ENCODE measurements at places on chromosomes 11 and 22.

DNA sequence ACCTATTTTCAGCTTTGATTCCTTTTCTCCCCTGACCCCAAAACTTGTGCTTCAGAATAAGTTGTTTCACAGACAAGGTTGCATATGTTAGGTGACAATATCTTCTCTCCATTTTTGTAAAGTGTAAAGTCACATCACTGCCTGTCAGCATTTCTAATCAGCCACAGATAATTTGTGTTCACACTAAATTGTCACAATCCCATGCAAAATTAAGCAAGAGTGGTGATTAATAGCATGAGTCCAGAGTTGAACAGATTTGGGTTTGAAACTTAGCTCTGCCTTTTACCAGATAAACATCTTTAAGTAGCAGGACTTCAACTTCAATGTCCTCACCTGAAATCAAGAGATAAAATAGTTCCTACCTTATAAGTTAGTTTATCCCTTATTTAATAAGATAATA, 80.1 kb downstream of the MICAL2 start:
- DNase-seq = no peak

- DNase-seq = no peak
Measured at GRCh38 chr11:13667245-13667644, 1.2 kb upstream of the FAR1 start.

DNA sequence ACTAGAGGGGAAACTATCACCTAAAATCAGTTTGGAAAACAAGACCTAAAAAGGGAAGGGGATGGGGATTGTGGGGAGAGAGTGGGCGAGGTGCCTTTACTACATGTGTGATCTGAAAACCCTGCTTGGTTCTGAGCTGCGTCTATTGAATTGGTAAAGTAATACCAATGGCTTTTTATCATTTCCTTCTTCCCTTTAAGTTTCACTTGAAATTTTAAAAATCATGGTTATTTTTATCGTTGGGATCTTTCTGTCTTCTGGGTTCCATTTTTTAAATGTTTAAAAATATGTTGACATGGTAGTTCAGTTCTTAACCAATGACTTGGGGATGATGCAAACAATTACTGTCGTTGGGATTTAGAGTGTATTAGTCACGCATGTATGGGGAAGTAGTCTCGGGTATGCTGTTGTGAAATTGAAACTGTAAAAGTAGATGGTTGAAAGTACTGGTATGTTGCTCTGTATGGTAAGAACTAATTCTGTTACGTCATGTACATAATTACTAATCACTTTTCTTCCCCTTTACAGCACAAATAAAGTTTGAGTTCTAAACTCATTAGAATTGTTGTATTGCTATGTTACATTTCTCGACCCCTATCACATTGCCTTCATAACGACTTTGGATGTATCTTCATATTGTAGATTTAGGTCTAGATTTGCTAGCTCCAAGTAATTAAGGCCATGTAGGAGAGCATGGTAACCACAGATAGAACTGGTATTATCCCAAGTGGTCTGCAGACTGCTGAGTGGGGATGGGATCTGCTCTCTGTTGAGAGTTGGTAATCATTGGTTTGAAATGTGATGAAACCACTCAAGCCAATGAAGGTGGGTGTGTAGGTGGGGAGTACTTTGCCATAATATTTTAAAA, 3.6 kb downstream of the NEAT1 start:
- DNase-seq = no peak

DNA sequence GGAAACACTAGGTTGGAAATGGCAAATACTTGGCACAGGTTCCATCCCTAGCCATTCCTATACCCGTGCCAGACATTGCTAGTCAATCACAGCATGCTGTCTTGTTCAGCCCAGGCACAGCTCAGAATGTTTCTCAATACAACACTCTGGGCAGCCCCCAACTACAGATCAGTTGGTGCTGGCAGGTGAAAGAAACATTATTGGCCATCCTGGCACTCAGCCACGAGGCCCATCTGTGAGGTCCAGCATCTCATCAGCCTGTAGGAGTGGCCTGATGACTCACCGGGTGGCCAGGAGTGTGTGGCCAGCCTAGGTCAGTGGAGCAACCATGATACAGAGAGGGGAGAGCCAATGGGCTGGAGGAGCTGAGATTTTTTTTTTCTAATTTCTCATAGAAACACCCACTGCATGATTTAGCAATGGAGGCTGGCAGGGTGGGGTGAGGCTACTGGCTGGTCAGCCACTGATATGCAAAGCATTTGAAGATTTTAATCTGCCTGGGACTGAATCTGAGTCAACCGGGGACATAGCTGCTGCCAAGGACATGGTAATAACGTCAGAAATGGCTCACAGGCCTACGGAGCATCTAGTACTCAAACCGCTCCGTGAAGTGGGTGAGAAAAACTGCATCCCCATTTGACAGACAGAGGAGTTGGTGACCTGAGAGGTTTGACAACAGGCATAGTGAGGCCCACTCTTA, 5.4 kb downstream of the MYO18B start:
- DNase-seq = no peak

DNA sequence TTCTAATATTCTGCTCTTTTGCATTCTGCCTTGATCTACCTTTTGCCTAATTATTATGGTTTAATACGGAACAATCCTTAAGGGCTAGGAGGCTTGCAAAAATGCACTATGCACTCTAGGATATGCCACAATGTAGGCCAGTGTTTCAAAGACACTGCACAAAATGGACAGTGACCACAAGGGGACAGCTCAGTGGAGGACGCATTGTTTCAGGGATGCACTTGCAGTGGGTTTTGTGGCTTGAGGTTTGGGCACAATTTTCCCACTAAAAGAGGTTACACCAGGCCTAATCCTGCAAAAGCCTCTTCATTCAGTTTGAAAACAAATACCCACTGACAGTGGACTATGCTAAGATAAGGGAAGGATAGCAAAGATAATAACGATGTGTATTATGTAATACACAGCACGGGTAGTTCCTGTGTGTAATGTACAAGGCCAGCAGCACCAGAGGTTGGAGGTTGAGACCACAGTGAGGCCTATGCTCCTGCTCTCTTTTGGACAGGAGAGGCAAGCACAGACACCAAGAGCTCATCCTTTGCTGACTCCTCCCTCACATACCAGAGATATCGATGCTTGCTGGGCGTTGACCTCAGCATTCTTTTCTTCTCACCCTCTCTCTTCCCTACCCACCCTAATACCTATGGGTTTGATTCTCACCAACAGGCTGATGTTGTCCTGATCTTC, 12.7 kb downstream of the MAP6 start:
- no peak for DNase-seq

GRCh38 chr11:6813656-6814055, 14.2 kb upstream of the OR6A2 start:
- no peak for DNase-seq

DNA sequence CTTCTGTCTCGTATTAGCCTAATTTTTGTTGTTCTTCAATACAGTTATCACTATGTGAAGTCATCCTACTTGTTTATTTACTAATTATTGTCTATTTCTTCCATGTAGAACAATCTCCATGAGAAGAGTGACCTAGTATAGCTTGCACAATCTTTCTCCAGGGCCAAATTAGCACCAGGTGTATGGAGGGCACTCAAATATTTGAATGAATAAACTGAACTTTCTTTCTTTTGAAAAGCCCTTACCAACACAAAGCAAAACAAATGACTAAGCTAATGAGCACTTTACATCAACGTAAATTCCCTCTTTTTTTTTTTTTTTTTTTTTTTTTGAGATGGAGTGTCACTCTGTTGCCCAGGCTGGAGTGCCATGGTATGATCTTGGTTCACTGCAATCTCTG, 34.2 kb downstream of the ABTB2 start:
- DNase-seq = no peak

DNA sequence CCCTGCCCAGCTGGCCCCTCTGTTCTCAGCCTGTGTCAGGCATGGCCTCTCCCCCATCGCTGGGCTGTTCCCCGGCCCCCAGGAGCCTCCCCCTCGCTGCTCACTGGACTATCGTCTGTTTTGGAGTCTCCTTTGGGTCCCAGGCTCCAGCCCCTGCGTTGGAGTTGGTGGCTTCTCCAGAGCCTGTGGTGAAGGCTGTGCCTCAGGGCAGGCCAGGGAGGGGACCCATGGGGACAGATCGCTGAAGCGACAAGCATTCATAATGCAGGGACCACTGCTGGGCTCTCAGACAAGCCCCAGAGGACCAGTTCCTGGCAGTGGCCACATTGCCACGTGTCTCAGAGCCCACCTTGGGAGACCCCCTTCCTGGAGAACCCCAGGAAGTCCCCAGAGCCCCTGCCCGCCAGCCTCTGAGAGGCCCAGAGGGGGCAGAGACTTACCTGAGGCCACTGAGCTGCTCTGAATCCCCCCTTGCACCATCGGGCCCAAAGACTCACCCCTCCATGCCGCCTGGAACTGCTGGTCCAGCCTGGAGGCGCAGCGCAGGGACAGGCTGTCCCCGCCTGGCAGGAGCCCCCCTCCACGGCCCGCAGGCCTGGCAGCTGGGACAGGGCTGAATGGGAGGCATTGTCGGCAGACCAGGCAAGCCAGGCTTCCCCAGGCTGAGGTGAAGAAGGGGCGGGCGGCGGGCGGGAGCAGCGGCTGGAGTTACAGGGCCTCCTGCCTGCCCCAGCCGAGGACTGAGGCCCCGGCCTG, at the start of gene CHADL:
CHADL (minus strand) TSS at position 555 of the 756 bp plus-strand sequence; CDS start at position 505, 50 bp downstream.
- no peak for DNase-seq

- DNase-seq = no peak
Measured at GRCh38 chr11:60855726-60856633, at the start of gene PTGDR2. TSS of gene PTGDR2 (minus strand) at chr11:60855950. CDS start at chr11:60853722, 2,228 bp downstream.

GRCh38 chr22:44360668-44361381, 48.1 kb upstream of the SHISAL1 start:
- no peak for DNase-seq

- no peak for DNase-seq
Measured at GRCh38 chr22:43890901-43891331, 897 bp downstream of the PNPLA5 start.

DNA sequence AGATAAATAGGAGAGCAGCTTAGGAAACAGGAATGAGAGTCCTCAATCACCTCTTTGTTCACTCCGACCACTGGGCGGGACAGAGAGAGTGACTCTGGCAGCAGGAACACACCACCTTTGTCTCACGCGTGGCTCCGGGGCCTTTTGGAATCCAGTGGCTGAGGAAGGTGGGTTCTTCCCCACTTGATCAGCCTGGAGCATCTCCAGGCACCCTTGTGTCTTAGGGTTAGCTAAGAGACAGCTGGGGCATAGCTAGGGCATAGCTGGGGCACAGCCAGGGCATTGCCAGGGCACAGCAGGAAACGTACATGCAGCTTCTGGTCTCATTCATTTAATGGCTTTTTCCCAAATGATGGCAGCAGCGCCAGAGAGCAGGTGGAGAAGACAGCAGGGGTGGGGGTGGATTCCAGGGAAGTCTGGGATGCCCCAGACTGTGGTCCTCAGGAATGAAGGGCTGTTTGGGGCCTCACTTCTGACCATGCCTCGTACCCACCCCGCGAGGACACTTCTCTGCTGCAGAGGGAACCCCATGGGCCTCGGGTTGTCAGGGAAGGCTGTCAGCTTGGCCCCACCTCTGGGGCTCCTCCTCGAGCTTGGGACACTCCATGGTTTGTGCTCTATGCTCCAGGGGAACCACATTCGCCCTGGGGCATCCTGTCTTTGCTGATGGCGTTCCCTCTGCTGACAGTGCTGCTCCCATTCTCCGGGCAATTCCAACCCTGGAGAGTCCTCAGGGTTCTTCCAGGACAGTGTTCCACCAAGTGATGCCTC, 30.4 kb upstream of the SHANK2 start:
- no peak for DNase-seq

- DNase-seq = no peak
Measured at GRCh38 chr11:96905663-96906062, 515.9 kb downstream of the JRKL start.

All from stimulated activated CD4-positive, alpha-beta T cell treated with anti-CD3 and anti-CD28 coated beads, Interleukin-4, amount 100 ng/mL, for 48 hours (primary cell).